COLO829 (cell line): ENCODE measurements at places on chromosomes 12 and 14.

DNA sequence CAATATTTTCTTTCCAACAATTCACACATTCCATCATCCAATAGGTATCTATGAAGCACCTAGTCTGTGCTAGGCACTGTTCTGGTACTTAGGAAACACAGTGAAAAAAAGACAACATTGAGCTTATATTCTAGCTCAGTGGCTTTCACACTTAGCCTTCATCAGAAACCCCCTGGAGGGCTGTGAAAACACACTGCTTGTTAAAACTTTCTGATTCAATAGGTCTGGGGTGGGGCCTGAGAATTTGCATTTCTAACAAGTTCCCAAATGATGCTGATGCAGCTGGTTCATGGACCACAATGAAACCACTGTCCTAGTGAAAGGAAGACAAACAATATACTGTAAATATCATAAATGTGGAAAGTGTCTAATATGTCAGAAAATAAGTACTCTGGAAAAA is 5.9 kb downstream of the VTI1B start:
- no peak for DNase-seq

- DNase-seq: no peak
These were observed 52.4 kb downstream of the DICER1 start for GRCh38 chr14:95104911-95105310.

- DNase-seq: no peak
These were observed 104.0 kb upstream of the EIF5 start for GRCh38 chr14:103230021-103230420.

DNA sequence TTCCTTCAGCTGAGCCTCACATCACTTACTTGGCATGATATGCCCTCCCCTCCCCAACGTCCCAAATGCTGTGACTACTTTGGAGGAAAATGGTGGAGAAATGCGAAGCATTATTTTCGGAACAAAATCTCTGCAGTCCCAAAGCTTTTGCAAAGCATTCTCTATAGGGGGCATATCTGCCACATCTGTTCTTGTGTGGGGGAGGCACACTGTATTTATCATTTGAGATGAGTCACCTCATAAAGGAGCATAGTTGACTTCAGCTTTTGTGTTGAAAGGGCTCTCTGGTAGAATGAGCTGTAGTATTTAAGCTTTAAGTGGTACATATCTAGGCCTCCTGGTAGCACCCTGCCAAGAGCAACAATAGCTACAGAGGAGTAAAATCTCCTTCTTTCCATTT is 447.5 kb downstream of the ADAMTS20 start:
- peak; percentile 42 for DNase-seq

DNA sequence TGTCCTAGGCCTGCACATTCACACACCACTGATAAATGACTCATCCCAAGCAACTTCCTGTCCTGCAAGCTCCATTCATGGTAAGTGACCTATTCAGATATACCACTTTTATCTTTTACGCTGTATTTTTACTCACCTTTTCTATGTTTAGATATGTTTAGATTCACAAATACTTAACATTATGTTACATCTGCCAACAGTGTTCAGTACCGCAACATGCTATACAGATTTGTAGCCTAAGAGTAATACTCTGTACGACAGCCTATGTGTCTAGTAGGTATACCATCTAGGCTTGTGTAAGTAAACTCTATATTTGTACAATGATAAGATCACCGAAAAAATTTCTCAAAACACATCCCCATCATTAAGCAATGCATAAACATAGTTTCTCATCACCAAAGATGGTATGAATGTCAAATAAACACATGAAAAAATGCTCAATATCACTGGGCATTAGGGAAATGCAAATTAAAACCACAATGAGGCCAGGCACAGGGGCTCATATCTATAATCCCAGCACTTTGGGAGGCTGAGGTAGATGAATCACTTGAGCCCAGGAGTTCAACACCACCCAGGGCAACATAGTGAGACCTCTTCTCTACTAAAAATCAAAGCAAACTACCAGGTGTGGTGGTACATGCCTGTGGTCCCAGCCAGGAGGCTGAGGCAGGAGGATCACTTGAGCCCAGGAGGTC is 20.7 kb downstream of the ATXN2 start:
- DNase-seq: peak; percentile 59

DNA sequence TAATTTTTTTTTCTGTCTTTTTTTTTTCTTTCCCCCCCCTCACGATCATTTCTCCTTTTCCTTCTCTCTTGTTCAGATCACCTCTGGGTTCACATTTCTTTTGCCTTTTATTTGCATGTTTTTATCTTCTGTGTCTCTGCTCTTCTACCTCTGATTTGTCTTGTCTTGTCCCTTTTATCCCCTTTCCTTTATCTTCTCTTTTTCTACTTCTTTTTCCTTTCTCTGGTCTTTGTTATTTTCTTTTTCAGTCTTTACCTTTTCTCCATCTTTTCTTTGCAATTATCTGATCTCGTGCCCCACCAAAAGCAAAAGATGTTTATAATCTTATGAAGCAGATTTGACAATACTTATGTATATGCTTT is 77.8 kb upstream of the RAP1B start:
- no peak for DNase-seq

DNA sequence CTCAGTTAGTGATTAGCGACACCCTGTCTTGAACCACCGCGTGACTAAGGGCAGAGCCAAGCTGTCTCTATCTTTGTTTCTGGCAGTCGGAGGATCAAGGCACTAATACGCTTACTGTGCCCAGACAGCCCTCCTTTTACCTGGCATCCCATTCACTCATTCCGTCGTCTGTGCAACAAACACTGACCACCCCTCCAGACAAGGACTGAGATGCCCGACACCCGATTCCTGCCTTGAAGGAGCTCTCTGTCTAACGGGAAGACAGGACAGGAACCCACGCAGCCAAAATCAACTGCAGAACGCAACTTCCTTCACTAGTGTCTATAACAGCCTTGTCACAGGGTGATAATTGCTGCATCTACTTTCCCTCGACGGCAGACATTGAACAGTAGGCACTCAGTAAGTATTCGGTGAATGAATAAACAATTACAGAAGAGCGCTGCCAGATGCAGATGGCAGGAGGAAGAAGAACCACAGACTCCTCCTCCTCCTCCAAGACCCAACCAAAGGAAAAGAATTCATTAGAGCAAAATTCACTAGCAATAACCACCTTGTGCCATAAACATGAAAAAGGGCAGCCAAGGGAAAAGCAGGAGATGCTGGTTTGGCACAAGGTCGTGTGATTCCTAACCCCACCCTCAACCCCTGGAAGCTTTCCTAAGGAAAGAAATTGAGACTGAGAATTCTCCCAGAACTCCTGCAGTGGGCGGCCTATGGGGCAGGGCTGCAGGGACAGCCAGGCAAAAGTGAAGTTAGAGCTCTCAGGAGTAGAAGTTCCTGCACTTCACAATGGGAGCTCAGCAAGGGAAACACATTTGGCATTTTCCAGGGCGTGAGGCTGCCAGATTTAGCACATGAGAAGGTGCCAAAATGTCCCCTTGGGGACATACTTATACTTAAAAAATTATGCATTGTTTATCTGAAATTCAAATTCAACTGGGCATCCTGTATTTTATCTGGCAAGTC is 186.6 kb upstream of the DIO3 start:
- DNase-seq: no peak

- DNase-seq: no peak
These were observed 2.3 kb downstream of the CINP start for GRCh38 chr14:102360388-102360787.

GRCh38 chr12:96057986-96058553 is 22.7 kb upstream of the LTA4H start:
- no peak for DNase-seq

GRCh38 chr12:85152311-85152729 is 116.2 kb downstream of the LRRIQ1 start:
- no peak for DNase-seq

DNA sequence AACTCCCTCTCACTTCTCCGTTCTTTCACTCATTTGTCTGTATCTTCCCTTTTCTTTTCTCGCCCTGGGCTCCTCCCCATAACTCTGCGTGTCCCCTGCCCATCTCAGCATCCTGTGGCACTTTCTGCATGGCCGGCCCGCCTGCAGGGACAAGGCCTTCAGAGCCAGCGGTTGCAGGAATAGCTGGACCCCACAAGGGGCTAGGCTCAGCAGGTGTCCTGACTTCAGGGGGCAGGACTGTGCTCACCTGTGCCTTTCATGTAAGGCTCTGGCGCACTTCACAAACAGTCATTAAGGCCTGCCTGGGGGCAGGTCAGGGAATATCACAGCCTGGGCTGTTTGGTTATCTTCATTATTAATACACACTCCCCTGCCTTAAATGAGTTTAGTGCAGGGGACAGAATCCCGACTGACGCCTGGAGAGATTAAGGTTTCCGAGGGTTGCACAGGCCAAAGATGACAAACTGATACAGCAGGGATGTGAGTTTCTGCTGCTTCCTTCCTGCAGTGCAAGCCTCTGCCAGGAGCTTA is 768.8 kb upstream of the TBX3 start:
- DNase-seq: no peak

- DNase-seq: no peak
These were observed 43.6 kb downstream of the RFLNA start for GRCh38 chr12:124338448-124338847.

DNA sequence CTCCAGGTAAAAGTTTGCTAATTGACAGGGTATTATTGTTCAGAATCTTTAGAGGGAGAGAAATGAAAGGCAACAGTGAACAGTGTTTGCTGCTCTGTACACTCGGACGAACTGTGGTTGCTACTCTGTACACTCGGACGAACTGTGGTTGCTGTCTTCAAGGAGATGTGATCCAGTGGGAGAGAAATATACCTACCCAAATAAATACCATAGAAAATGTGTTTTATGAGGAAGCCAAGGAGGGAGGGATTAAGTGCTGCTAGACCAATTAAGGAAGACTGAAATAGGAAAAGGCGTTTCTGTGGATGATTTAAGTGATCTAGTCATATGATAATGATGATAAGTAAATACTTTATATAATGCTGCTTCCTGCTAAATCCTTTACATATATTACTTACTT is 2.7 kb downstream of the STK38L start:
- no peak for DNase-seq

GRCh38 chr12:52587563-52587962 is 13.7 kb downstream of the KRT72 start:
- no peak for DNase-seq

DNA sequence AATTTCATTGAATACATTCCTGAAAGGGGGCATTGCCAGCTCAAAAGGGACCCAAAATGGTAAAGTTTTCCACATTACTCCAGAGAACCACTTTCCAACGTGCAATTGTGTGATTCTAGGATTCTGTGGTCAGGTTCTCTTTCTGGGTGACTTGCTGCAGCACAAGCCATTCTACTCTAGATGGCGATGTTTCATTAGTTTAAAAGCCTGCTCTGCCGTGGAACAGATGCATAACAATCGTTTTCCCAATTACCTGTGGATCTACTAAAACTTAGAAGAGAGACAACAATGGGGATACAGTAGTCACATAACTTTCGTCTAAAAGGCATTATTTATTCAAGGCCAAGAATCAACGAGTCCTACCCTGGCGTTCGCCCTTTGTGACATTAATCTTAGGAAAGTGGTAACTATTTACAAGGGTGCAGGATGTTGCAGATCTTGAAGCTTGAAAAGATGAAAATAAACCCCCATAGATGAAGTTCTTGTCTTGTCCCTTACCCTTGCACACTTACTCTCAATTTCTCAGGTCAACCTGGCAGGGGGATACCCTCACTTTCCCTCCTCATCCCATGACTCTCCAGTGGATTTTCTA is 400.9 kb downstream of the SNAPC1 start:
- peak; percentile 66 for DNase-seq

DNA sequence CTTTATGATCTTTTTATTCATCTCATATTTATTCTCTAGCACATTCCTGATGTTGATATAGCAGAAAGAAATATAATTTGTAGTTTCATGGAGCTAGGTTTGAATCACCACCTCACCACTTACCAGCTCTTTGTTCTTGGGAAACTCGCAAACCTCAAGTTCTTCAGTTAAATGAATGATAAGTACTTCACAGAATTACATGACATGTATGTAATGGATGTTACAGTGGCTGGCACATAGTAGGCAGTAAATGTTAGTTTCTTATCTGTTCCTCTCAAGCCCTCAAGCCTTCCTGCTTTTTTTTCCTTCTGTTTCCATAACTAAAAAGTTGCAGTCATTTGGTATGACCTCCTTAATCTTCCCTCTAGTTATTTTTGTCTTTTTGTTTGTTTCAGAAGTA is 54.9 kb downstream of the SPATS2 start:
- DNase-seq: no peak

DNA sequence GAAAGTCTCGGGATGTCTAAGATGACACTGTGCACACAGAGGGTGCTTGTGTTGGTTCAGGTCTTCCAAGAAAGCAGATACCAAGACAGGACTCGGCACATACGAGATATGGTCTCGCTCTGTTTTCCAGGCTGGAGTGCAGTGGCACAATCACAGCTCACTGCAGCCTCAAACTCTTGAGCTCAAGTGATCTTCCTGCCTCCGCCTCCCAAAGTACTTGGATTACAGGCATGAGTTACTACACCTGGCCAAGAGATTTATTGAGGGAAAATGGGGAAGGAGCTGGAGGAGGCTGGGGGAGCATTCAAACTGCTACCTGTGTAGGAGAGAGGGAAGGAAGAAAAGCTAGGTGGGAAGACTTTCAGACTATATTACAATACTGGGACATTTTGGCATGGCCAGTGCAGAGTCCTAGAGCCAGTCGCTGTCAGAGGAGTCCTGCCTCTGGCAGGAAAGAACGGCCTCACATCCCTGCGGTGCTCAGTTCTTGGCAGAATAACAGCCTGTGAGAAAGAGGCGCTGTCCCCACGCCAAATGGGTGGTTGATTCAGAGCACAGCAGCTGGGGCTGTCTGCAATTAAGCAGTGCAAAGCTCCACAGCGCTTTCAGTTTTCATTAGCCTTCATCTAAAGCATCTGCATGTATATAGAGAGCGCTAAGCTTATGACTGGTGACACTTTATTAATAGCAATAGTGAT is 18.3 kb downstream of the SLC17A8 start:
- no peak for DNase-seq

GRCh38 chr12:106062693-106063092 is 76.1 kb downstream of the NUAK1 start:
- DNase-seq: no peak

DNA sequence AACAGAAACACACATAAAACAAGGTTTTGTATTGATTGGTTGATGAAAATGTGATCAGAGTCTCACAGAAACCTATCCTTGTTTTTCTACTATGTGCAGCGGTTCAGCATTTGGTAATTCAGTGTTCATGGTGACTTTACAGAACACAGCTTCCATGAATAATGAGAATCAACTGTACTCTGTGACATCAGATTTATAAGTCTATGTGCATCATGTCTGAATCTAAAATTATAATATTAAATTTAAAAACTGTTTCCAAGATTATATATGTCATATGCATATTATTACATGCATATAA is 104.3 kb downstream of the SLC16A7 start:
- no peak for DNase-seq
